ENCODE measurements at places on chromosomes 7 and 10. TPM values are rescaled to one million over a fixed set of nuclear protein-coding genes. Genes with fewer than 3 reads are reported as not detected.

GRCh38 chr7:41319581-41319980, 383.3 kb downstream of the INHBA start:
- no peak for DNase-seq

- DNase-seq = no peak
These were observed 31.6 kb upstream of the AGK start for GRCh38 chr7:141519623-141520022.

- DNase-seq = no peak
These were observed 274.6 kb upstream of the KLF6 start for GRCh38 chr10:4059471-4060138.

- DNase-seq = no peak
These were observed 153.4 kb downstream of the CUX1 start for GRCh38 chr7:101970801-101971200.

FAM180A gene
- polyA plus RNA-seq = 0.10 TPM

All from forelimb muscle (tissue), 1 donor.